Endothelial cell of umbilical vein (primary cell): ENCODE measurements at places on chromosomes 1 and 21. TPM values are rescaled to one million over a fixed set of nuclear protein-coding genes. Genes with fewer than 3 reads are reported as not detected.

PTCH2 gene
- 1.8 and 1.9 TPM in 2 replicates for total RNA-seq

GRCh38 chr1:200302192-200302920 lies 107.5 kb downstream of the ZNF281 start:
- DNase-seq: peak; percentile 44

GRCh38 chr1:219296430-219297355 lies 123.0 kb downstream of the LYPLAL1 start:
- DNase-seq: peak; percentile 57

GUCA2B gene
- total RNA-seq: not detected in 2 replicates

DNA sequence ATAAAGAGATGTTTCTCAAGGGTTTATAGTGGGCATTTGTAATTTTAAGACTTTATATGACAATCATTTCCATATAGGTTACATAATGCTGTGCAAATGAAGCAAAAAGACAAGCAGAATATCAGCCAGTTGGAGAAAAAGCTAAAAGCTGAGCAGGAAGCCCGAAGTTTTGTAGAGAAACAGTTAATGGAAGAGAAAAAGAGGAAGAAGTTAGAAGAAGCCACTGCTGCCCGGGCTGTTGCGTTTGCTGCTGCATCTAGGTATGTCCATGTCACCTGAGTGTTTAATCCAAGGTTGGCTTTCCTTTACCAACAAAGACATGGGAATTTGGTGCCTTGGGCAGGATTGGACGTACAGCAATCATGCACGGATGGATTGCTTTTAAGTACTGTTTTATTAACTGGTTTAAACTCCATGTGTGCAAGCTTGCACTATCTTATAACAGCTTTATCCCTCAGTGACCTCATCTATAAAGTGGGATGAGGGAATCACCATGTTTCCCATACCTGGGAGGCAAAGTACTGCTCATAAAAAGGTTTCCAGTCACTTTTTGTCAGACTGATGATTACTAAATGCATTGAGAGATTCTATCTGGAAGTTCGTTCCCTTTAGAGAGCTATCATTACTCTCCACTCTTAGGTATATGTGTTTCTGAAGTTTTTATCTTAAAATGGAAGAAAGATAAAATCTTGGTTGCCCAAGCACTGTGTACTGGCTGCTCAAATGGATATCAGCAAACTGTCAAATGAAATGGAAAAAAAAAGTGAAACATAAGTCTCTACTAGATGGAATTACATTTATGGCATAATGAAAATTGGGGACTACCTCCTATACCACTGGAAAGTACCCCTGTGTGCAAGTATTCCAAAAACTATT lies 55.1 kb downstream of the MACO1 start:
- no peak for DNase-seq

GRCh38 chr1:63537940-63538339 lies 14.6 kb downstream of the EFCAB7 start:
- DNase-seq: peak; percentile 24

DNA sequence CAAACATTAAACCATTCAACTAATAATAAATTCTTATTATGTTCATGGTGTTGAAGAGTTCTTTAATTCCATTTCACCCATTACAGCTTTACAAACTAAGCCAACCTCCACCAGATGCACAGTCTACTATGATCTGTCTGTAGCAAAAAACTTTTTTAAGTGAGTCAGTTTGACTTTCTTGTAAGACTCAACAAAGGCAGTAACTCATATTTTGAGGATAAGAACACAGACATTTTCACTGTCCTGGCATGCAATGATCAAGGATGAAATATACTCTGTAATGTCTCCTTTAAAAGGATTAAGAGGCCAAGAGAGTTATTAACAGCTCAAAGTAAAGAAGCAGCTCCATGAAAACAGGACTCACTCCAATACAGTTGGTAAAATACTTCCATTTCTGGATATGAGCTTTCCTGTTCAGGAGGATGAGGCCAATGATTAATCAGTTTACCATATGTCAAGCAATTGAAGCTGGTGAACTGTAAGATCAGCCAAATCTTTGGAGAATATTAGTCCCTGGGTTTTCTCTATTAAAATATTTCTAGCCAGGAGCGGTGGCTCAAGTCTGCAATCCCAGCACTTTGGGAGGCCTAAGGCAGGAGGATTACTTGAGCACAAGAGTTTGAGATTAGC lies 20.6 kb downstream of the XKR8 start:
- no peak for DNase-seq

- peak; percentile 41 for DNase-seq
Measured at GRCh38 chr1:76901158-76901767, 34.0 kb downstream of the ST6GALNAC5 start.

GRCh38 chr1:167387251-167387910 lies 130.9 kb downstream of the CD247 start:
- no peak for DNase-seq

RHD gene
- not detected in 2 replicates for total RNA-seq

- DNase-seq: peak; percentile 71
Measured at GRCh38 chr1:31394584-31395193, 18.3 kb upstream of the SERINC2 start.

PLD5 gene
- not detected in 2 replicates for total RNA-seq

SMIM12 gene
- 54.7 and 66.2 TPM in 2 replicates for total RNA-seq

GRCh38 chr1:19361611-19362147 lies 49.6 kb downstream of the SLC66A1 start:
- DNase-seq: no peak

DNA sequence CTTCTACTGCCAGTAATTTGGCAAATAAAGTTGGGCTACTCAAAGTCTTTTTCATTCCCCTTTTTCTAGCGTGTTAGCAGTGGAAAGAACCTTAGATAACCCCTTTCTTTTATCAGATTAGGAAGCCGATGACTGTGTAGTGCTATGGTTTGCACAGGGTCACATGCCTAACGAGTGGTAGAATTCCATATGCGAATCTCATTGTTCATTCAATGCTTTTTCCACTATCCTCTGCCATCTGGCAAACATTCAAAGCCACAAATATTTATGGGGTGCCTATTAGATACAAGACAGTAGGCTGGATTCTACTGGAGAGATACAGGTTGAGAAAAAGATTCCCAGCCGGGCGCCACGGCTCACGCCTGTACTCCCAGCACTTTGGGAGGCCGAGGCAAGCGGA lies 14.9 kb upstream of the IER5 start:
- DNase-seq: peak; percentile 55

GPX7 gene
- 8.9 and 26.3 TPM in 2 replicates for total RNA-seq

GRCh38 chr1:33547576-33547975 lies 75.1 kb downstream of the ZSCAN20 start:
- no peak for DNase-seq

LELP1 gene
- total RNA-seq: not detected in 2 replicates

NFASC gene
- not detected in 2 replicates for total RNA-seq

GRCh38 chr21:32572574-32573420 lies 12.5 kb downstream of the TCP10L start:
- DNase-seq: no peak

DNA sequence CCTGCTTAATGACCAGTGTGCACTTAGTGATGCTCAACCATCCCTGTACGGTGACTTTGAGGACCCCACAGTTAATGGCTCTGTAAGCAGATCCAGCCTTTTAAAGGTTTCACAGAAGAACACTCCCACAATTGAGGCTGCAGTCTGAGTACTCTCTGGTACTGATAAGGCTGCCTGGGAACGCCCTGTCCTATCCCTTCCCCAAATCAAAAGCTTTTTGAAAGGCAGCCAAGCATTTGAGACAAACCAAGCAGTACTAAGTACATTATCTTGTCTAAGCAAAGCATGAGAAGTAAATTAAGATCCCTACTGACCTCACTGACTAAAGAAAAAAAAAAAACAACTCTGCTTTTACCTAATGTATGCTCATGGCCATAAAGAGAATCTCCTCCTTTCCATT lies 60.7 kb downstream of the SH3GLB1 start:
- no peak for DNase-seq

ANKRD45 gene
- 0.37 and 0.62 TPM in 2 replicates for total RNA-seq

GRCh38 chr1:31502926-31503511 lies 73.3 kb upstream of the TINAGL1 start:
- no peak for DNase-seq

CA6 gene
- total RNA-seq: not detected in 2 replicates

GRCh38 chr1:99643021-99643779 lies 2.7 kb upstream of the PALMD start:
- DNase-seq: no peak

- no peak for DNase-seq
Measured at GRCh38 chr1:20476265-20477038, 9.6 kb downstream of the CAMK2N1 start.

DNA sequence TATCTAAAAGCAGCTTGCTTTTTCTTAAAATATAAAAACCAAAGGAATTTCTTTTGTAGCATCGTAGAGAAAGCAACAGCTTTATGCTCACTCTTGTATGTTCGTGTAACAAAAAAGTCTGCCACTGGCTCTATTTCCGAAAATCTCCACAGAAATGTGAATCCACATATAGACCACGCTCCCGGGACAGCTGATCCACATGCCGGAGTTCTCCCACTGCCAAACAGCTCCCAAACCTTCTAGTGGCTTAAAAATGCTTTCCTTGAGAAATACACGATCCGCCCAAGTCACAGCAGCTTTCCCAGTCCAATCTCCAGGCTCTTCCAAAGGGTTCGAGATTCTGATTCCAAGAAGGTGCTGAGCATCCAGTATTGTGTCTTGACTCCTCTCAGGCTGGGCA lies 29.3 kb downstream of the PCSK9 start:
- DNase-seq: no peak

DNA sequence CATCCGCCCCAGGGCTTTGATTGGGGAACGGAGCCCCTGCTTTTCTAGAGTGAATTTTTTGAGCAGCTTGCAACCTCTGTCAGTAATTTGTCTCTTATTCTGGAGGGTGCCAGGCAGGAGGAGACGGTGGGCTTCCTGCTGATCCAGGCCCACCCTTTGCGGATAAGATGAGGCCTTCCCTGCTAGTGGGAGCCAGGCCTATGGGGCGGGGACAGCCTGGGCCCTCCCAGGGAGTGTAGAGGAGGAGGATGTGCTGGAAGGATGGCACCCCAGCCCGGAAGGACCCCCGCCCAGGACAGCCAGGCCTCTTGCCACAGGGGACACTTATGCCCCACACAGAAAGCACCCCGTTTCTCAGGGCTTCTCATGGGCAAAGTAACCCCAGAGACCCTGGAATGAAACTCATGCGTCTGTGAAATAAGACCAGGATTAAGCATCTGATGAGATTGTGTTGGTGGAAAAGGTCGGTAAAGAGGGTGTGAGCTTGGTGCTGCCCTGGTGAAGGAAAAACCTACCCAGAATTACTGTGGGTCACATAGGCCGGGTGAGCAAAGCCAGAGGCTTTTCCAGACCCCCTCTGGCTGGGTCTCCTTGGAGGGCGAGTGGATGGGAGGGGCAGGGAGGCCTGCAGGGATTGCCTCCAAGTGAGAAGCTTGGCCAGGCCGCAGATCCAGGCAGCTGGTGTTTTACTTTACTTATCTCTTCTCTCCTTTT lies 118.7 kb downstream of the SIK1 start:
- no peak for DNase-seq

DNA sequence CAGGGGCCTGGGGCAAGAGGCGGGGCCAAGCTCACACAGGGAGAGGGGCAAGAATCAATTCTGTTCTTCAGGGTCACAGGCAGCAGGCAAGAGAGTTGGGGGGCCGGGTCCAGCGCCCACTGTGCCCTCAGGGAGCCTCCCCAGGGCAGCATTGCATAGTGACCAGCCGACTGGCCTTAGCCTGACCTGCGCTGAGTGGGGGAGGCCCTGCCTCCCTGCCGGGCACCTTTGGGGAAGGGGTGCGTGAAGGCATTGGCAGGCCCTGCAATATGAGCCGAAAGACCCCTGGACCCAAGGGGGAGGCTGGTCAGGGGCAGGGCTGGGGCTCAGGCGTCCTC lies 12.2 kb downstream of the SCNN1D start:
- DNase-seq: no peak

DNA sequence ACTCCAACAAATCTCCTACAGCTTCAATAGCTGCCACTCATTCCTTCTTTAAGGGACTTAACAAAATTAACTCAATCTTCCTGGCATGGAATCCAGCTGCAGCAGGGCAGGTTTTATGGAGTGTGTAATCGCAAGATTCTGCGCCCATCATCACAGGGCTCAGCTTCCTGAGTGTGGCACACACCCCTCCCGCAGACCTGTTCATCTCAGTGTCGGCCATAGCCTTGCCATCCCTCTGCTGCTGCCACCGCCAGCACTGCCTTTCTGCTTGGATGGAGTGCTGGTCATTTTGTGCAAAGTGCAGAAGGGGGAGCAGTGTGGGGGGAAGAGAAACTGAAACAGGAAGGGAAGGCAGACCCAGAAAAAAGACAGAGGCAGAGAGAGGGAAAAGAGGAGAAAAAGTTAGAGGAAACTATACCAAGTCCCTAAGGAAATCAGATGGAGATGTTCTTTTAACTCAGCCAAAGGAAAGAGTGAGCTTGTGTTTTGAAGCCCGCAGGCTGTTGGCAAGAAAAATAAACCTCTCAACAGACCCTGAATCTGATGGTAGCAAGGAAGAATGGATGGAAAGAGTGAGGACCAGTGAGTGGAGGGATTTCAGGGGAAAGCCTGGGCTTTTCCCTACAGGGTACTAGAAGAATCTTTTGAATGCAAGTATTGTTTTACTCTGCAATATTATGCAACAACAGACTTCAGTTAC lies 324.2 kb downstream of the SEC16B start:
- DNase-seq: no peak

GRCh38 chr1:169110236-169110635 lies 3.7 kb downstream of the ATP1B1 start:
- DNase-seq: peak; percentile 24

DNA sequence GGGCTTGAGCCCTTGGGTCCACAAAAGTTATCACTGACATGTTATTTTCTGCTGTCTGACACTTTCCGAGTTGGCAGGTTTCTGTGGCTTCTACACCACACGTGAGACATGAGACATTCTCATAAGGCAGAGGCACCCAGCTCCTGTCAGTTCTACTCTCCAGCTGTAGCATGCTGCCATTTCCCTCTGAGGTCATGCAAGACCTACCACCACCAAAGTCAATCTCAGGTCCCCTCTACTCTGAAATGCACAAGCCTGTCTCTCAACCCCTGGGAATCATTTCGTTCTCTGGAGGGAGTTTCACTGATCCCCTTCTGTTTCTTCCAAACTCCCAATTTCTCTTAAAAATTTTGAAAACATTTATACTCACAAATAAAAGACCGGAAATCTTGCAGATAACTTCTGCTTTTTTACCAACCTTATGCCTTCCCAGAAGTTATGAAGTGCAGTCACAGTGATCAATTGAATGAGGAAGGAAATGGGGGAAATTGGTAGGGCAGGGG lies 39.5 kb upstream of the CR2 start:
- DNase-seq: no peak

DNA sequence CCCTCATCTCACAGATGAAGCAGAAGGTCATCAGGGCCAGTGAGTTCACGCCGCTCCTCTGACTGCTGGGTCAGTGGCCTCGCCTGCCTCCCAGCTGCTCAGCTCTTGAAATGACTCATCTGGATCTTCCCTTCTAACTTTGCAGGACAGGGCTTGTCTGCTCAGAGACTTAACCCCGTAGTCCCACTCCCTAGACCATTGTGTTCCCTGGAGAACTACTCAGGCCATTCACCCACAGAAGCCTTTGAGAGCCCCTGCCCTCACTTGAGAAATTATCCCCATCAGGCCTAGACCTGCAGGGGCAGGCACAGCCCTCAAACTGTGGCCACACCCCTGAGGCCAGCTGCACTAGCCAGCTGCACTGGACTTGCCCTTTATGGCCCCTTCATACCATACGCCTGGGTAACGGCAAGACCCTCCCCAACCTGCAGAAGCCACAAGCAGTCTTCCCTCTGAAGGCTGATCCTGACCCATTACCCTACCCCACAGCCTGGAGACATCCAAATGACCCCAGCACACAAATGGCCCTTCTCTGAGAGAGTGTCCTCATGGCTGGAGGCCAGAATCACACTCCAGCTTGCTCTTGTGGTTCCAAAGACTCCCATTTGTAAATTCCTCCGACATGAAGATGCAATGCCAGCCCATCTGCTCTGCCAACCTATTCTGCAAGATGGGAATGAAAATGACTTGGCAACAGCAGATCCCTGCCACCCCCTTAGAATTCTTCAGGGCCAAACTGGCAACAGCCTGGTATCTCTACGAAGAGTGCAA lies 33.2 kb downstream of the RCSD1 start:
- DNase-seq: no peak
